ENCODE measurements at places on chromosomes 3 and 15. TPM values are rescaled to one million over a fixed set of nuclear protein-coding genes. Genes with fewer than 3 reads are reported as not detected.

- no peak for DNase-seq
Observed at GRCh38 chr15:76084256-76084655, 24.5 kb downstream of the TMEM266 start.

GRCh38 chr3:170309046-170309445, 48.5 kb upstream of the SKIL start:
- no peak for DNase-seq

C3orf62 gene
- 9.2 TPM for total RNA-seq

DNA sequence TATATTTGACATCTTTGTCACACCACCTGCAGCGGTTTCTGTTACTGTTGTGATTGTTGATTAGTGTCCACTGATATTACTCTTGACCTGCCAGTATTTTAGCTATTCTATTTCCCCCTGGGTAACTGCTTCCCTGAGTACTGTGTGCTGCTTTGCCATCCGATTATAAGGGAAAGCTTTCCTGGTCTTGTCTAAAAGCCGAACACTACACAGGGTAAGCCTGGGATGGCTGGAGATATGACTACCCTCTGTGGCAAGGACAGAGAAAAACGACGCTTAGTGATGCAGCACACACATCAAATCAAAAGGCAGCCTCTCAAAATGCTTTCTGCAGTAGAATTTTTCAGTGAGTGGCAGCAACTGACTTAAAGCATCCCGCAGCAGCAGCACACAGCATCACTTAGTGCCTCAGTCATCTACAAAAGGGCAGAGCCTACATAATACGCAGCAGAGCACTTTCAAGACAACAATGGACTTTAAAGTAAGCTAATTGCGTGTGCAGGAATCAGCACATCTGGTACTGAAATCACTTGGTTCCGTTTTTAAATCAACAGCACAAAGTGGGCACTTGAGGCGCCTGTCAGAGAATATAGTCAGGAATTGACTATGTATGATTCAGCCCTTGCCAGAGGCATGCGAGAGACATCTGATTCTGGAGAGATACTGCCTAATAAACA, 656.3 kb upstream of the TGFBR2 start:
- DNase-seq: no peak

DNA sequence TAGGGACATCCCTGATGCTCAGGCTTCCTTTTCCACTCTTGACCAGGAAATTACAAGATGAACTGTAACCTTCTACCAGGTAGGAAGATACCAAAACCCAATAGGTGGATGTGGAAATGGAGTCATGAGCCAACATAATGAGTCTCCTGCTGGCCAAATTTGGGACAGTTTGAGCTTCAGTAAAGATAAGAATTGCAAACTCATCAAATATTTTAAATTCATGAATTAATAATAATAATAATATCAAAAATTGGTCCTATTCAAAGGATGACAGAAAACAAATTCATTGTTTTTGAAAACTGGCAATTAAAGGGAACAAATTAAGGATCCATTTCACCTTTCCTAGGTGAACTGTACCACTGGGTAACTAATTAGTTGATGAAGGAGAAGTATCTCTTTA, 309.7 kb downstream of the NEK10 start:
- DNase-seq: no peak

DNA sequence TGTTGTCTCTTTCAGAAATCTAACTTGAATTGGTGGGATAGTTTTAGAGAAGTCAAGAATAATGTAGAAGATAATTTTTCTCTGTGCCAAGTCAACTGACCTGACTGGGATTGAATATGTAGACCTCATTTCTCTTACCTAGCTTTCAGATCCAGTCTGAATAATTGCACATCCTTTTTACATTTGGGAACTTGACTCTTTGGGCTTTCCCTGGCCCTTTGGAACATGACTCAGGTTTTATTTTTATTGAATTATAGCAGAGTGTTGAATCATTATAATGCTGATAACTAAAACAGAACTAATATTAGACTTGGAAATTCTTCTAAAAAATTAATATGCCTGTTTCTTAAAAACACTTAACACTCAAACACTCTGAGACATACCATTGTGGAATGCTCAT, 76.5 kb downstream of the PFN2 start:
- DNase-seq: no peak

DNA sequence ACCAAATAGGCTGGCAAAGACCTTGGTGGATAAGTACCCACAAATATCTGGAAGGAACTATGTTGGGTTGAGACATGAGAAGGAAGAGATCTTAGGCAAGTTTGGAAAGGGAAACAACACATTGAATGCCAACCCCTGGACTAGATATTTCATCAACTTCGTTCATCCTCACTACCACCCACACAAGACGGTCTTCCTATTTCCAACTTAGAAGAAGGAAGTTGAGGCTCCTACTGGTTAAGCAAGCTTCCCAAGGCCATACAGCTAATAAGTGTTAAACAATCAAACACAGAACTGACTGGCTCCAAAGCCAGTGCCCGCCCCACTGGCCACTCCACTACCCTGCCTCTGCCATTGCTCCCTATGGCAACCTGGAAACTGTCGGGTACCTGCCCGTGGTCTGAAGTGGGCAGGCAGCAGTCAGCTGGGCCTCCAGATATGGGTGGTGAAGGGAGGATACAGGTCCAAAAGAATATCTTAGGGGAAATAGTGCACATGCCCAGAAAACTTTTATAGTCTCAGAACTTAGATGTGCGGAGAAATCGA, 94.9 kb downstream of the LIPC start:
- DNase-seq: no peak

GRCh38 chr3:96192966-96193550, 621.3 kb upstream of the EPHA6 start:
- DNase-seq: no peak

GRCh38 chr3:21237638-21238037, 513.4 kb downstream of the ZNF385D start:
- no peak for DNase-seq

- no peak for DNase-seq
Observed at GRCh38 chr3:50237133-50237651, 1.2 kb downstream of the GNAI2 start.

- no peak for DNase-seq
Observed at GRCh38 chr15:82890995-82891390, 61.5 kb downstream of the HOMER2 start.

DNA sequence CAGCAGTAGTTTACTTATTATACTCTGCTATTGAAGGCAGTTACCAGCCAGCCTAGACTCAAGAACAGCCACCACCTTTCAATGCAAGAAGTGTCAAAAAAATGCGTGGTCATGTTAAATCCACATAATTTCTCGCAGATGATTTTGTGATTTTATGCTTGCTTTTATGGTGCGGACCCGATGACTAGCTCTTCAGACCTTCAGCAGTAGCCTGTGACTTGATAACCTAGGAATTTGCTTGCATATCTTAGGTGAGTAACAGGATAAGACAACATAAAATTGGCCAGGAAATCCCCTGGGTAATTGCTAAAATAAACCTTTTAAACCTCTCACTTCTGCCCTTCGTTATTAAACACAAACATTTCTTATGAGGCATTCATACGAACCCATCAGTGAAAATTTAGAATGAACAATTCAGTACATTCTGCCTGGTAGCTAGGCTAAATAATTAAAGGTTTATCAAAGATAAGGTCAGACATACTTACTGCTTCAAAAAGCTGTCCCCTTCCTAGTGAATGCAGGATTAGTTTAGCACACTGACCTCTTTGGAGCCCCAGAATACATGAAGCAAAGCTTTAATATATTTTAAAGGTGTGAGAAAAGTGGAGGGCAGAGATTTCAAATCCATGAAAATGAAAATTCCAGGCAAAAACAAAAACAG, 798.8 kb downstream of the OTOL1 start:
- DNase-seq: no peak
